Coronary artery (tissue), 2 donors: ENCODE measurements at places on chromosomes 1 and 21.

DNA sequence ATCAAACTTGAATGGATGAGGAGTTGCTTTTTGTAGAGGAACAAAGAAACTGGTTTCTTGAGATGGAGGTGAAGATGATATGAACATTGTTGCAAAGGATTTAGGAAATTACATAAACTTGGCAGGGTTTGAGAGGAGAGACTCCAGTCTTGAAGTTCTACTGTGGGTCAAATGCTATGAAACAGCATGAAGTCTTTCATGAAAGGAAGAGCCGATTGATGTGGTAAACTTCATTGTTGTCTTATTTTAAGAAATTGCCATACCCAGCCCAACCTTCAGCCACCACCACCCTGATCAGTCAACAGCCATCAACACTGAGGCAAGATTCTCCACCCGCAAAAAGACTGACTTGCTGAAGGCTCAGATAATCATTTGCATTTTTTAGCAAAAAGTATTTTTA, 52.2 kb downstream of the SIPA1L2 start:
- no peak for DNase-seq

- DNase-seq = no peak
Observed at GRCh38 chr1:245887829-245888228, 619.2 kb downstream of the SMYD3 start.

DNA sequence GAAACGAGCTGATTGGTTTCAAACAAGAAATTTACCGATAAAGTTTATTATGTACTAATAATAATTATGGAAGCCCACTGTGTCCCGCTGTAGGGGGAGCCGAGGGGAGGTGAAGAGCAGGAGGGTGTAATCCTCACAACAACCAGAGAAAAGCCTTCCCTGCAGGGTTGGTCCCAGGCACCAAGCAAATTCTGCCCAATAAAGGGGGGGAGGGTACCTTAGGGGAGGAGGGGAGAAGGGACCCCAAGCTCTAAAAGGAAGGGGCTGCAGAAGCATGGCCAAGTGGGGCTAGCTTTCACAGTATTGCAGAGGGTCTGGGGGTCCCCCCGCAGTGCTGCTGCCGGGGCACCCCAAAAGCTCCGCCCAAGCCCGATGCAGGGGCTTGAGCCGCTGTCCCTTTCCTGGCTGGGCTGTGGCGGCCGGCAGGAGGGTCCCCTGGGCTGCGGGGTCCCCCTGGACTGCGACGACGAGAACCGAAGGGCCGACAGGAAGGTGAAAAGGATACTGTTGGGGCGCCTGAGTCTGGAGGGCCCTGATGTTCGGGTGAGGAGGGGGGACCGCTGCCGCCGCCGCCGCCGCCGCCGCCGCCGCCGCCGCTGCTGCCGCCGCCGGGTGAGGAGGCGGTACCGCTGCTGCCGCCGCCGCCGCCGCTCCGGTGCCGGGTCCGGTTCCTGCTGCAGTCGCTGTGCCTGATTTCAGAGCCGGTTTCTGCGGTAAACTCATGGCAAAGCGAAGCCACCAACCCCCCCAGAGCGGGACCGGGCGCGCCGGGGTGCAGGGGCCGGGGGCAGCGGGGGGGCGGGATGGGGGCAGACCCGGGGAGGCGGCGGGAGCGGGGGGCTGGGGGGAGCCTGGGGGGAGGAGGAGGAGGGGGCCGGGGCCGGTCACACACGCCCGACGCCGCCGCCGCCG, 771 bp downstream of the EIF4G3 start:
- peak; percentile 78 for DNase-seq

GRCh38 chr1:9294405-9294773, 1.7 kb downstream of the SPSB1 start:
- DNase-seq = no peak

GRCh38 chr1:21077085-21077484, 99.6 kb downstream of the EIF4G3 start:
- no peak for DNase-seq

DNA sequence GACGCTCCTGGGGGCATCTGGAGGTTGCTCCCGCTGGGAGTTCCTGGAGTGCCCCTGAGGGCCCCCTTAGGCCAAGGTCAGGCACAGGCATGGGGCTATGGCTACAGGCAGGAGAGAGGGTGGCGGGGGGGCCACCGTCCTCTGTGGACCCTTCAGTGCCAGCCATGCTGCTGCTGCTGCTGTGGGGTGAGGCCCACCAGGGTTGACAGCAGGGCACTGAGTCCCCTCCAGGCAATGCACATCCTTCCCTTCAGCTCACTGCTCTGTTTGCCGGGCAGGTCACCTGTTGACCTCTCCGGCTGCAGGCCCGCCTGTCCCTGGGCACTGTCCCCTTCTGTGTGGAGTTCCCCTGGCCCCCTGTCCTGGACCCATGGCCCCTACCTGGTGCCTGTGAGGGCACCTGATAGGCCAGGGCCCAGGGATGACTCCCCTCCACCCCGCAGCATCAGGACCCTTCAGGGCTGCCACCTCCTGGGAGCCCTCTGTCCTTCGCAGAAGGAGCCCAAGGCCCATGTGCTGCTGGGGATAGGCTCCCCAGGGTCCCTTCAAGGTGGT, 34.1 kb upstream of the ADARB1 start:
- no peak for DNase-seq

DNA sequence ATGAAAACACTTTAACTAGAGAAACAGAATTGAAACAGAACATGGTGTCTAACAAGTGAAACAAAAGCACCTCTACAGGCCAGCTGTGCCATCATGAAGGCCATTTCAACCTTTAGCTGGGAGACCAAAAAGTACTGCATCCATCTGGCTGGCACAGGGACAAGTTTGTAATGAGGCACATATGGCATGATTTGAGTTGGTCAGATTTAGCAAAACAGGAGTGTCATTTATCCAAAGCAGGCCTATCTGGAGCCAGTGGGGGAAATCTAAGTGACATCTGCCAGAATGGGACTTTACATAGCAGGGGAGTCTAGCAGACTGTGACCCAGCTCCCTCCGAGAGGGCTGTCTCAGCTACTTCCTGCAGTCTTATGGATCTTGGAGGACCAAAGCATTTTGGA, 51.9 kb downstream of the DNTTIP2 start:
- DNase-seq = no peak

GRCh38 chr1:155077346-155077745, 1.3 kb upstream of the EFNA3 start:
- DNase-seq = no peak

DNA sequence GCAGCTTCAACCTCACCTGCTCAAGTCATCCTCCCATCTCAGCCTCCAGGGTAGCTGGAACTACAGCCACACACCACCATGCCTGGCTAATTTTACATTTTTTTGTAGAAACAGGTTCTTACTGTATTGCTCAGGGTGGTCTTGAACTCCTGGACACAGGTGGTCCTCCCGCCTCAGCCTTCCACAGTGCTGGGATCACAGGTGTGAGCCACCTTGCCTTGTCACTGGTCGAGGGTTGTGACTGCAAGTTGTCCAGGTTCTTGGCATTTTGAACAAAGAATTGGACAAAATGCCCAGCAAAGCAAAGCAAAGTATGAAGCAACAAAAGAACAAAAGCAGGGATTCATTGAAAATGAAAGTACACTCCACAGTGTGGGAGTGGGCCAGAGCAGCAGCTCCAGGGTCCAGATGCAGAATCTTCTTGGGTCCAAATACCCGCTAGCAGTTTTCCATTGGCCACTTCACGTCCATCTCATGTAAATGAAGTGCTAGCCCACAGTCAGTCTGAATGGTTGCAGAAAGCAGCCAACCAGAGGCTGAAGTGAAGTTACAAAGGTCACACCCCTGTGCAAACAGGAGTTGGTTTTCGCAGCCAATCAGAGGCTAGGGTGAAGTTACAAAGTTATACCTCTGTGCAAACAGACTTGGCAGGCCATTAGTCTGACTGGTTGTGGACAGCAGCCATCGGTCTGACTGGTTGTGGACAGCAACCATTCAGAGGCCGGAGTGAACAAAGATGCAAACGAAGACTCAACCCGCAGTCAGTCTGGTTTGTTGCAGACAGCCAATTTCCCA, 109.5 kb upstream of the KIF26B start:
- no peak for DNase-seq

- DNase-seq = no peak
Observed at GRCh38 chr1:175211656-175212055, 19.1 kb upstream of the KIAA0040 start.

GRCh38 chr1:13699510-13699909, 478 bp upstream of the PRDM2 start:
- no peak for DNase-seq

DNA sequence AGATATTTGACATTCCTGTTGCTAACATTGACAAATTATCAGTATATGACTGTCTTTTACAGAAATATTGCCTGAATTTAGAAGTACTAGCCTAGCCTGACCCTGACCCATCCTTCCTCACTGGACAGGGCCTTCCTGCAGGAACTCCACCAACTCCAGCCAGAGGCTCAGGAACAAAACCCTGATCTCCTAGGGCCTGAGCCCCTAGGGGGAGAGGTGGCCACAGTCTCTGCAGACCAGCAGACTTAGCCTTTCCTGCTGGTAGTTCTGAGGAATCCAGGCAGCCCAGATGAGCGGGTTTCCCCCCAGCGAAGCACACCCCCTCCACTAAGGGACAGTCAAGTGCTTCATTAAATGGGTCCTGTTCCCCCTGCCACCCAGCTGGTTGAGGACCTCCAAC, 44.3 kb upstream of the LRIF1 start:
- DNase-seq = no peak

DNA sequence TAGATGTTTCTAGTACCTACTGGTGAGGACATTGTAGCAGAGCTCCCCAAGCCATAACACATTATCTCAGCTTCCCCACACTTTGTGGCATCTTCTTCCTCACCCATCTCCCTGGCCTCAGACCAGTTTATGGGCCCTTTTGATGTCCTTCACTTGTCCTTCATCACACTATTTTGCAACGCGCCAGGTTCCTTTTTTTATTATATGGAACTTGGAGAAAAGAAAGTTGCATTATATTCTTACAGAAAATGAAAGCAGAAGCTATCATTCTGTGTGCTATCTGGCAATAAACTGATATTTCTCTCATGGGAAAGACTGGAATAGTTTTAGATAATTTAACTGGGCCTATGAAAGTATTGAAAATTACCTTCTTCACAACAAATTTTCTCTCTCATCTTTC, 196.9 kb upstream of the ETV3 start:
- no peak for DNase-seq

GRCh38 chr1:76292418-76293184, 218.1 kb downstream of the ST6GALNAC3 start:
- no peak for DNase-seq

- no peak for DNase-seq
Observed at GRCh38 chr1:15168479-15168878, 14.9 kb downstream of the TMEM51 start.

GRCh38 chr1:114758256-114758832, 560 bp upstream of the CSDE1 start:
- DNase-seq = no peak

GRCh38 chr1:1230656-1231399, 973 bp downstream of the SDF4 start:
- DNase-seq = no peak

DNA sequence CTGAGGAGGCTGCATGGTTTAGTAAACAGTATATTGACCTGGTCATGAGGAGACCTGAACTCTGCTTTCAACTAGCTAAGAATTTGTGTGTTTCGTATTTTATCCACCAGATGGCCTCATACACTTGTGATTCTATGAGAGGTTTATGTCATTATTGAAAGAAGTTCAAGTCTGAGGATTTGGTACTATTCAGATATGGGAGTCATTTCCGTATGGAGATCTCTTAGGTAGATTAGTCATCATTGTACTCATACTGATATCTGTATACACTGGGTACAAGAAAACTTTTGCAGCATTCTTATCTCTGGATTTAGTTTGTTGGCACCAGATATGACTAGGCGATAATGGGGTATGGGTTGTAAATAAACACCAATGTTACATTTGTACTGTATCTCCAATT, 26.6 kb downstream of the ATF6 start:
- no peak for DNase-seq

GRCh38 chr1:38210895-38211177, 164.2 kb upstream of the POU3F1 start:
- no peak for DNase-seq

DNA sequence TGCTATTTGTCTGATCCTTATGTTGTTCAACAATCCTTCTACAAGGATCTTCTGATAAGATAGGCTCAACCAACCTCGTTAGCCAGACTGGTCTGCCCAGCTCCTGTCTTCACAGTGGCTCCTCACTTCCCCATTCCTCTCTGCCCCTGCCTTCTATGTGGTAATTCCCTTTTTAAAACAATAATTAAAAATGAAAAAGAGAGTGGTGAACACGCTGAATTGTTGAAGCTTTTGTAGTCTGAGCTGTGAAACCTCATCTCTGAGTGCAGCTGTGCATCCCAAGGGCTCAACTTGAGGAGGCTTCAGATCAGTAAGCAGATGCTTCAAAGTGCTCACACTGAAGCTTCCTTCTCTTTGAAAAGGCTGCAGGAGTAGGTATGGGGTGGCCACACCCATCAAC, 70.7 kb upstream of the JUN start:
- no peak for DNase-seq

GRCh38 chr21:17699524-17700189, 87.0 kb upstream of the BTG3 start:
- no peak for DNase-seq

DNA sequence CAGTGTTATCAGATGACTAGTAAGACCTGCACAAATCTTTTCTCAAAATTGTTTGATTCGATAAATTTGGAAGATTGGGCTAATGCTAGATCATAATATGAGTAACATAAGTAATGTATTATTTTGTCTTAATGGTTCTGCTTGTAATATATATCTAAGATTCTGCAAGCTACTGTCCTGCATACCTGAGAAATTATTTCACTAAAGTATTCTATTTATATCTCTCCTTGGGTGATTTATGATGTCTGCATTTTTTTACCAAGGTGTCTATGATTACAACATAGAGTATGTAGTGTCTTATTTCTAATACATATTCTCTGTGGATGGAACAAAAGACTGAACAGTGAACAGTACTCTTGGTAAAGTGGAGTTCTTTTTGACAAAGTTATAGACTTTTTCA, 166.6 kb downstream of the CLEC20A start:
- DNase-seq = no peak

DNA sequence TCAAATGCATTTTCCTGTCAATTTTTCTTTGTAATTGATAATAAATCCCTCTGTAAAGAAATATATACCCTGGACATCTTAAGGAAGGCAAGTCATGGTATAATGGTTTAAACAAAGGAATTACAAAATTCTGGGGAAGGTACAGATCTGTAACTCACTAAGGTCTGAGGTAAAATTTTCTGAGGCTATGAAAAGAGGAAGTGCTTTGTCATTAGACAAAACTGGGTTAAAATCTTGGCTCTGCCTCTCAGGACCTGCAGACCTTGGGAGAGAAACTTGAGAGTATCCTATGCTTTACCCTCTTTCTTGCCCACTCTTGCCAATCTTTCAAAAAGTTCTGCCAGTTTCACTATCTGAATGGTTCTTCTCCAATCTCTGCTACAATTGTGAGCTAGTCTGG, 26.8 kb upstream of the BEND5 start:
- DNase-seq = no peak
